ENCODE measurements at places on chromosomes 4 and X. TPM values are rescaled to one million over a fixed set of nuclear protein-coding genes. Genes with fewer than 3 reads are reported as not detected.

GRCh38 chrX:134443020-134443419 is 16.9 kb upstream of the HPRT1 start:
- no peaks in the 10 kb centered on the region for H3K4me1 ChIP-seq
- DNase-seq, result no peak
- H3K27ac ChIP-seq, result no peak overlapping the region

- no peak for DNase-seq
- H3K27me3 ChIP-seq, result peaks cover 31% of the 10 kb centered on the region
- H3K27ac ChIP-seq, result no peak overlapping the region
- no peak overlapping the region for H3K4me3 ChIP-seq
Observed at GRCh38 chr4:14915018-14915417, 87.3 kb upstream of the CPEB2 start.

- no peak overlapping the region for H3K4me3 ChIP-seq
- peaks cover 2% of the 10 kb centered on the region for H3K4me1 ChIP-seq
Observed at GRCh38 chr4:147017081-147017480, 71.4 kb upstream of the TTC29 start.

DNA sequence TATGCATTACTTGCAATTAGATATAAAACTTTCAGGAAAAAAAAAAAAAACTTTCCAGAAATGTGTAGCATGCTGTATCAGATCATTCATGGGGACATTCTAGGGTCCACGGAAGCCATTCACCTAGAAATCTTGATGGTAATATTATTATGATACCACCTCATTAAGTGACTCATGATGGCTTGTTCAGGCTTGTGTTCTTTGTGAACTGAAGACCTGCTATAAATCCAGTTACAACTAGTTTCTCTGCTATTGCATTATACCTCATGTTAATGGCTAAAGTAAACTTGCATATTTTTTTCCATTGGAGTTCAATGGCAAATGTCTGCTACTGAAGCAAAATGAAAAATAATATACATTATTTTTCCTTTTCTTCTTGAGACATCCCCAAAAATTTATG is 35.3 kb upstream of the PTPN13 start:
- H3K27me3 ChIP-seq, result no peaks in the 10 kb centered on the region
- H3K36me3 ChIP-seq, result no peaks in the 10 kb centered on the region
- no peak overlapping the region for H3K4me3 ChIP-seq
- H3K27ac ChIP-seq, result no peak overlapping the region

DNA sequence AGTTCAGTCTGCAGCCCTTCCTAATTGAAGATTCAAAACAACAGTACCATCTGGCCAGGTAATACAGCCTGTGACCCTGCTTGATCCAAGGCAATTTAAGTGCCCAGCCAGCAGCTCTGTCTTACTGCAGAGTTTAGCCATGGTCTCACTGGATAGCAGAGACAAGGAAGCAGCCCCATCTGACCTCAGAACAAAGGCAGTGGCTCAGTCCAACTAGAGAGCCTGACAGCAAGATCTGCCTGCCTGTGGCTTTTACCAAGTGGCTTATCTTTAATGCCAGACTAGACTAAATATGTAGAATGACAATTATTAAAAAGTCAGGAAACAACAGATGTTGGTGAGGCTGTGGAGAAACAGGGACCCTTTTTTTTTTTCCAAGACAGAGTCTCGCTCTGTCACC is 293.4 kb downstream of the DTHD1 start:
- H3K27ac ChIP-seq, result no peak overlapping the region
- H3K36me3 ChIP-seq, result no peaks in the 10 kb centered on the region
- no peak overlapping the region for H3K4me3 ChIP-seq
- H3K4me1 ChIP-seq, result no peaks in the 10 kb centered on the region
- no peak for DNase-seq

DNA sequence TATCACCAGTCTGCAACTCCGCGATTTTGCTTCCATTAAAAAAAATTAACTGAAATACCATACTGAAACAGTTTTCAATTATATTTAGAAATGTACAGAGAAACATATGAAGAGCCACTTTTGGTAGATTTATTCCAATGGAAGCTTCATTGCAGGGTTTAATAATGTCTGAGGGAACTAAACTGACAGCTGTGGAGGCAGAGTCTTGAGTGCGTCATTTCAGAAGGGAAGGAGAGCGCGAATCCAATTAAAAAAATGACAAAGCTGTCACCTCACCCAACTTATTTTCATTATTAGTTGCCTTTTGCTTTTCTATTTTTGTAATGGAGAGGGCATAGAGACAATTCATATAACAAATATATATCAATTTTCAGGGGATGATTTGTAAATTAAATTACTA is 104.0 kb downstream of the UNC5C start:
- H3K4me1 ChIP-seq, result peaks cover 12% of the 10 kb centered on the region
- H3K36me3 ChIP-seq, result no peaks in the 10 kb centered on the region
- no peak for DNase-seq
- peaks cover 9% of the 10 kb centered on the region for H3K27me3 ChIP-seq
- no peak overlapping the region for H3K27ac ChIP-seq

DNA sequence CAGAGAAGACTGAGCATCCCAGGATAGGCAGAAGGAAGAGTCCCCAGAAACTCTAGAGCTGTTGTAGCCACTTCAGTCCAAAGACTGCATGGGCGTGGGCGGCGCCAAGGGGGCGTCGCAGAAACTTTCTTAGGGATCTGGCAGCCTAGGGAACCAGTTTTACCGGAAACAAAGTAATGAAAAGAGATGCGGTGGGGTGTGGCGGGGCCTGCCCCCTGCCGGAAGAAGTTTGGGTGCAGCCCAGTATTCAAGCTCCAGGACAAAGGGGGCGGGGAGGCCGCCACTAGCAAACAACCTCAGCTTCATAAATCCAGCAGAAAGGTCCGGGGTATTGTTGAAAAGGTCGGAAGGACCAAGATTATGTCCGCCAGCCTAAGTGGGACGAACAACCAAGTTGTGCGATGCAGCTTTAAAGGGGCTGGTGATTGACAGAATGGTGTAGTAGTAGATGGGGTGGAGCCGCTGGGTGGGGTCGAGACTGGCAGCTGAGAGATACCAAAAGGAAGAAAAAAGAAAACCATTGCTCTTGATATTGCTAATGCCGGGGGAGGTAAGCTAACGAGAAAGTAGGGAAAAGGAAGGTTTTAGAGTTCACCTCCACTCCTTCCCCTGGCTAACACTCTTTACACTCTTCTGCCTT is 190.5 kb downstream of the RRAGB start:
- peak overlapping the region; percentile 61 for H3K27ac ChIP-seq
- peak; percentile 83 for DNase-seq
- no peaks in the 10 kb centered on the region for H3K27me3 ChIP-seq
- peak overlapping the region; percentile 75 for H3K4me3 ChIP-seq
- no peaks in the 10 kb centered on the region for H3K4me1 ChIP-seq

- no peak overlapping the region for H3K4me3 ChIP-seq
- H3K4me1 ChIP-seq, result peaks cover 11% of the 10 kb centered on the region
- DNase-seq, result no peak
- H3K36me3 ChIP-seq, result no peaks in the 10 kb centered on the region
Observed at GRCh38 chr4:73593631-73594241, 26.5 kb downstream of the RASSF6 start.

GRCh38 chrX:30301208-30301607 is 8.0 kb downstream of the NR0B1 start:
- no peak overlapping the region for H3K27ac ChIP-seq
- H3K4me1 ChIP-seq, result peaks cover 20% of the 10 kb centered on the region
- no peaks in the 10 kb centered on the region for H3K36me3 ChIP-seq
- peaks cover 11% of the 10 kb centered on the region for H3K27me3 ChIP-seq

DNA sequence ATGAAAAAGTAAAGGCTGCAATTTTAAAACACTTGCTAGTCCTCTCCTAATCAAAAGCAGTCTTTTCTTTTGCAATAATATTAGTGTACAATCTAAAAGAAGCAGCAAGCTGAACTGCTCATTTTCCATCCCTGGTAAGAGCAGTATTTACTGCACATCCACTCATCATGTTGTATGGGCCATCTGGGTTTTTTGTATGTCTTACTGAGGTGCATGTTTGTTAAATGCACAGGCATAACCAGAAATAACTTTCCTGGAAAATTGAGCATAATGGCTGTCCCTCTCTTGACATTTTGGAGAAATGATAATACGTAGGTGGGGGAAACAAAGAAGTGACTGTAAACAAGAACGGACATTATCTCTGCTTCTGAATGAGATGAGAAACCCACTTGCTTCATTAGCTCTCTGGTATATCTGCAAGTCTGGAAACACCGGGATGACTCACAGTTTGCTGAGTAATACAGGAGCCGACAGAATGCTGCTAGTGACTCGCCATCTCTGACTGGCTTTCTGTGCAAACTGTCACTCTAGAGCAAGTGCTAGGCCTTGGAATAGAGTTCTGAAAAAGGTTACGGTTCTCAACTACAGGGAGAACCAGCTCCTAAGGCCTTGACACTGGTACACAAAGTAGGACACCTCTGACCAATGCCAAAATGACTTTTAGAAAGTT is 85.7 kb upstream of the MTM1 start:
- no peak overlapping the region for H3K27ac ChIP-seq
- no peaks in the 10 kb centered on the region for H3K4me1 ChIP-seq
- peaks cover 2% of the 10 kb centered on the region for H3K36me3 ChIP-seq
- H3K27me3 ChIP-seq, result no peaks in the 10 kb centered on the region

- peaks cover 26% of the 10 kb centered on the region for H3K4me1 ChIP-seq
- peak overlapping the region; percentile 93 for H3K27ac ChIP-seq
- no peak for DNase-seq
- H3K27me3 ChIP-seq, result peaks cover 17% of the 10 kb centered on the region
Observed at GRCh38 chr4:41935652-41936021, 408 bp downstream of the TMEM33 start.

GRCh38 chr4:183659872-183660242 is 764 bp downstream of the TRAPPC11 start:
- peaks cover 10% of the 10 kb centered on the region for H3K36me3 ChIP-seq
- H3K27ac ChIP-seq, result peak overlapping the region; percentile 95
- no peak for DNase-seq
- H3K27me3 ChIP-seq, result no peaks in the 10 kb centered on the region
- H3K4me1 ChIP-seq, result peaks cover 32% of the 10 kb centered on the region

DNA sequence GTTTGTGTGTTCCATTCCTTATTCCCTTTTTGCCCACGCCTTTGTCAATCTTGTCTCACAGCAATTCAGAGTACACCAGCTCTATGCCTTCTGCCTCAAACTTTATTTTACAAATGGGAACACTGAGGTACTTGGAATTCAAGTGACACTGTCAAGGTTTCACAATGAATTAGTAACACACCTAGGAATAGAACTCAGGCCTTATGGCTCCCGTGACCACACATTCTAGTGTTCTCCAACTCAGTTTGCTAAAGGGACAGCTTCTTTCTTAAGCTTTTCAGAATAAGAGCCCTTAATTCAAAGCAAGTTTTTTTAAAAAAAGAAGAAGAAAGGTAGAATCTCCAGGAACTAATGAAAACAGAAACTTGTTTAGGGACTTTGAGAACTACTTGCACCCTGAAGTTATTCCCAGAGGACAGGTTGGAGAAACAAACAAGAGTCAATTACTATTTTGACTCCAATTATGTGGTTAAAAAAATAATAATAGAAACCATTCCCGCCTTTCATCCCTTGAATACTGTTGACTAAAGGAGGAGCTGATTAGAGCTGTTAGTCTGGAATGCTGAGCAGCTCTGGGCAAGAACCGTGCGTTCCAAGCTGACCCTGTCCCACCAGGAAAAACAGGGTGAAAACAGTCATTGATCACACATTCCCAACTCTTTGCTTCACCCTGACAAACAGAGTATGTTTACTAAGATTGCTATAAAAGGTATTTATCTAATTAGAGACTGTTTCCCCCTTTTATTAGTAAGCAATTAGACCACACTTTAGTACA is 408.8 kb upstream of the CNKSR2 start:
- H3K27me3 ChIP-seq, result no peaks in the 10 kb centered on the region
- no peak overlapping the region for H3K4me3 ChIP-seq
- no peak for DNase-seq
- no peaks in the 10 kb centered on the region for H3K36me3 ChIP-seq

DNA sequence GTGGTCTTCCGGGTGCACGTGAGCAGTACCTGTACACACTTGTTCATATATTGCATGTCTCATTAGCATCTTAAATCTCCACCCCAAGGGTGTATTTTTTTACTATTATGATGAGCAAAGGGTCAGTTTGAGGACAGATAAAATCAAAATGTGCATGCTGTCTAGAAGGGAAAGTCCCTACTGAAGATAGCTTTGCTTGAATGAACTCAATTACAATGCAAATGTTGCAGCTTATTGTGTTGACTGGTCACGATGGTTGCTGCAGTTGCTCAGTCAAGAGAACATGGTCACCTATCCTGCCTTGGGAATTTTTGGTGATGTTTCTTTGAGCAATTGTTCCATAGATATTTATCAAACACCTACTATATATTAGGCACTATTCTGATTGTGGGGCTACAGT is 103.8 kb upstream of the MID1IP1 start:
- no peak overlapping the region for H3K27ac ChIP-seq
- no peak for DNase-seq
- H3K27me3 ChIP-seq, result no peaks in the 10 kb centered on the region

DNA sequence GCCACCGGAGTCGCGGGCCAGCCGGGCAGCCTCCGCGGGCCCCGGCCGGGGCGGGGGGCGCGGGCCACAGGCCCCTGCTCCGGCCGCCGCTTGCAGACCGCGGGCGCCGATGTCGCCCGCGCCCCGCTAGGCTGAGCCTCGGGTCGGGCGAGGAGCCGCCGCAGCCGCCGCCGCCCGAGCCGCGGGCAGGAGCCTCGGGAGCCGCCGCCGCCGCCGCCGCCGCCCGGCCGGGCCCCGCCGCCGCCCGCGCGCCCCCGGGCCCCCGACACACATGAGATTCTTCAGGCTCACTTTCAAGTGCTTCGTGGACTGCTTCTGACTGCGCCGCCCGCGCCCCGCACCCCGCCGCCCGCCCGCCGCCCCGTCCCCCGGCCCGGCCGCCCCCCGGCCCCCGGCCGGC is 345 bp downstream of the SLC6A8 start:
- H3K4me3 ChIP-seq, result no peak overlapping the region
- no peak overlapping the region for H3K27ac ChIP-seq
- no peaks in the 10 kb centered on the region for H3K27me3 ChIP-seq
- peaks cover 12% of the 10 kb centered on the region for H3K4me1 ChIP-seq
- no peak for DNase-seq

GRCh38 chr4:141860974-141861373 is 224.6 kb downstream of the IL15 start:
- H3K4me3 ChIP-seq, result no peak overlapping the region
- H3K27me3 ChIP-seq, result no peaks in the 10 kb centered on the region
- DNase-seq, result no peak
- peaks cover 2% of the 10 kb centered on the region for H3K4me1 ChIP-seq

DNA sequence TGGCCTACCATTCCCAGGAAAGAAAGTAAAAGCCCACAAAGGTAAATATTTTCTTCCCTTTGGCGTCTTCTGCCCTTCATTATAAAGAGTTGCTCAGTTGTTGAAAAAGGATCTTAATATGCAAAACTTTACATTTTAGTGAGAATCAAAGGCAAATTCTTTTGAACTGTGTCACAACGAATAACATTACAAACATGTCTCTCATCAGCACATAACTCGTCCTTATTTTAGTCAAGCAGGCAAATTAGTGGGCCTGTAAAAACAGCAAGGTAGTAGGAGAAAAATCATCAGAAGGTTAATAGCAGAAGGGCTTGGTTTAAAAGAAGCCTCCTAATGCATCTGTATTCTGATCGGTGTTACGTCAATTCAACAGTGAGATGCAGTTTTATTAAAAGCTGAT is 647.3 kb upstream of the DIPK2B start:
- no peak overlapping the region for H3K4me3 ChIP-seq
- H3K36me3 ChIP-seq, result no peaks in the 10 kb centered on the region
- no peaks in the 10 kb centered on the region for H3K27me3 ChIP-seq
- DNase-seq, result no peak

- H3K27ac ChIP-seq, result no peak overlapping the region
- H3K4me1 ChIP-seq, result no peaks in the 10 kb centered on the region
- H3K27me3 ChIP-seq, result no peaks in the 10 kb centered on the region
- no peak overlapping the region for H3K4me3 ChIP-seq
- peaks cover 1% of the 10 kb centered on the region for H3K36me3 ChIP-seq
- no peak for DNase-seq
Observed at GRCh38 chrX:24506082-24506481, 41.0 kb downstream of the PDK3 start.

The SLC2A9 gene
- 0.43 TPM for total RNA-seq

The CCDC160 gene
- 2.0 TPM for total RNA-seq

The HELQ gene
- 18.4 TPM for total RNA-seq

The UGT2B10 gene
- total RNA-seq, result not detected

The IL2RG gene
- not detected for total RNA-seq

The ERVMER34-1 gene
- total RNA-seq, result 0.26 TPM
